ENCODE measurements at places on chromosomes 12 and 14. TPM values are rescaled to one million over a fixed set of nuclear protein-coding genes. Genes with fewer than 3 reads are reported as not detected.

BATF gene
- total RNA-seq, result not detected

CD4 gene
- not detected for total RNA-seq

DPF3 gene
- 0.06 TPM for total RNA-seq

RASSF9 gene
- 0.94 TPM for total RNA-seq

COPS7A gene
- 55.9 TPM for total RNA-seq

LGR5 gene
- total RNA-seq, result not detected

SLC5A8 gene
- not detected for total RNA-seq

GLT8D2 gene
- 0.25 TPM for total RNA-seq

PLD4 gene
- total RNA-seq, result 0.10 TPM

SLC10A1 gene
- total RNA-seq, result not detected

TXNDC16 gene
- 0.67 TPM for total RNA-seq

ERP27 gene
- not detected for total RNA-seq

TSPAN19 gene
- not detected for total RNA-seq

PRICKLE1 gene
- 0.68 TPM for total RNA-seq

PDZRN4 gene
- total RNA-seq, result not detected

HNRNPC gene
- 1,079 TPM for total RNA-seq

GPR137C gene
- 0.17 TPM for total RNA-seq

RBP5 gene
- not detected for total RNA-seq

OR11H12 gene
- not detected for total RNA-seq

SDS gene
- total RNA-seq, result 1.1 TPM

TAS2R30 gene
- not detected for total RNA-seq

ZDHHC22 gene
- 0.18 TPM for total RNA-seq

CCDC38 gene
- 0.09 TPM for total RNA-seq

ADAMTS20 gene
- total RNA-seq, result not detected

OTOGL gene
- not detected for total RNA-seq

HHIPL1 gene
- 0.16 TPM for total RNA-seq

NEUROD4 gene
- total RNA-seq, result not detected

CLEC1B gene
- total RNA-seq, result not detected

CFAP54 gene
- total RNA-seq, result 1.3 TPM

SLC25A47 gene
- not detected for total RNA-seq

TAS2R7 gene
- not detected for total RNA-seq

SERPINA9 gene
- total RNA-seq, result not detected

FGF6 gene
- total RNA-seq, result not detected

RPL10L gene
- not detected for total RNA-seq
